ENCODE measurements at places on chromosomes 5 and 9.

- no peak for DNase-seq
Measured at GRCh38 chr5:167708449-167708848, 583.0 kb upstream of the WWC1 start.

DNA sequence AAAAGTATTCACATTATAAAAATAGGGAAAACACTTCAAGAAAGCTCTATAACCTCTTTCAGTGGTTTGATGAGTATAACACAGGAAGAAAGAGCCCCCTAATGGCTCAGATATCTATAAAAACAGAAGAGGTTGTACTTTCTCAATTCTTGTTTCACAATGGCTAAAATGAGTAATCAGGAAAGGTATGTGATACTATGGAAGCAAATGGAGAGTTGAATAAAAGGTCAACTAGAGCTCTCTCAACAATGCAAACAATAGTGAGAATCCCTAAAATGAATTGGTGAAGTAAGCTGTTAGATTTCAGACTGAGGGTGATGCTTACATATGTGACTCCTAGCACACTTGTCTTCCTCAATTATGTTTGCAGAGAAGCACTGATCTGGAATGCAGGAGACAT is 584.6 kb upstream of the CDH18 start:
- peak; percentile 87 for DNase-seq

GRCh38 chr9:124273427-124274160 is 15.8 kb downstream of the NEK6 start:
- no peak for DNase-seq

- DNase-seq, result no peak
Measured at GRCh38 chr5:178996156-178996555, 1.0 kb upstream of the GRM6 start.

DNA sequence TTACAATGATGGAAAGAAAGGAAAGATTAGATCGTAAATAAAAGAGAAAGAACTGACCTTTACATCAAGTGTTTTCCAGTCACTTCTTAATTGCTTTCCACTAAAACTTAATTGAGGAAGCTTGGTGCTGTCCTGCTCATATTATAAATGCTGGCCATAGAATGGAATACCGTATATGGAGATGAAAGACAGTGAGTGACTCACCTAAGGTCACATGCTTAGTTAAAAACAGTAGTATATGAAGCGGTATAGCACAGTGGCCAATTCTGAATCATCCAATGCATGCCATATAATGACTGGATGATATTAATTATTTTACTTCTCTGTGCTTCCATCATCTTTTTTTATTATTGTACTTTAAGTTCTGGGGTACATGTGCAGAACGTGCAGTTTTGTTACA is 482.4 kb upstream of the SGCD start:
- peak; percentile 24 for DNase-seq

DNA sequence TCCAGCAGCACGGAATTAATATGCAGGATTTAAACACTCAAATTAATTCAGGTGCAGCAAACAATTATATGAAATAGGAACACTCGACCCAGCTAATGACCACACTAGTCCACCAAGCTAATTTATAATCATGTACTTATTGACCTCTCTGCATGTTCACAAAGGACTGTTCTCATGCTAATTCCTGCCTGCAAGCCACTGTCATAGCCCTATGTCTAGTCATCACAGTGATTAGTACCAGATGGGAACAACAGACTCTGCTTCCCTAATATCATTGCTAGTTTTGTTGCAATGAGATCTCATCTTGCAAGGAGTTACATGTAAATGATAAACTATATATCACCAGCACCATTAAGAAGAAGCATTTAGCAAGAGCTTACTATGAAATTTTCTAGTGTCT is 553.0 kb upstream of the GRAMD2B start:
- DNase-seq, result peak; percentile 80

DNA sequence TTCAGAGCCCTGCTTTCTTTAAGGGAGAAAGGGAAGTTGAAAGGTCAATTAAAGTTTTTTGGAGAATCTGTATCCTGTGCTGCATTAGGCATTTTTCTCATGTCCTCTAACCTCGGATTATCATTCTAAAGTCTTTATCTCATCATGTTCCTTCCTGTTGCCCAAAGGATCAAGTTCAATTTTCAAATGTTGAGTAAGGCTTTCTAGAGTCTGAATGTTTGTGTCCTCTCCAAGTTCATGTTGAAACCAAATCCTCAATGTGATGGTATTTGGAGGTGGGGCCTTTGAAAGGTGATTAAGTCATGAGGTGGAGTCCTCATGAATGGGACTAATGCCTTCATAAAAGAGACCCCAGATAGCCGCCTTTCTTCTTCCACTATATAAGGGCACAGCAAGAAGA is 20.2 kb upstream of the TNC start:
- no peak for DNase-seq

- no peak for DNase-seq
Measured at GRCh38 chr9:1855726-1856125, 159.4 kb upstream of the SMARCA2 start.

DNA sequence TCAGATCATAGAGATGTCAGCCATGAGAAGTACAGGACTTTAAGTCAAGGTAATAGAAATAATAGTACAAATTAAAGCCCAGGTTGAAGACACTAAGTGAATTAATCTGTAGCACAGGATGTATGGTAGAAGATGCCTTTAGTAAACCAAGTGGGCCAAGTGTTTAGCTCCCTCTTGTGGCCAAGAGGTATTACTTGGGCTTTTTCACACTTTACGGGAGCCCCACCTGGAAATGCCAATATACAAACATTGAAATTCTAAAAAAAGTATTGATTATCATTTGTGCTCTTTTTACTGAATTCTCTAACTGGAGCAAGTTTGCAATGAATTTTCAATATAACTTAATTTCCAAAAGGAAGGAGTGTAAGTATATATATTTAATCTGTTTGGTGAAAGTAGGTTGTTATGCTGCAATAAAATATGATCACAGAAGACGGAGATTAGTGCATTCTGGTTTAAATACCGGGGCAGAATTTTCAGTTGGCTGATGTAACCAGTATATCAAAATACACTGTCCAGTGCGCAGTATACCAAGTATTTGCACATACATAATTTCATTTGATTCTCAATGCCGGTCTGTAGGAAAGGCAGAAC is 84.7 kb downstream of the PARP8 start:
- peak; percentile 52 for DNase-seq

DNA sequence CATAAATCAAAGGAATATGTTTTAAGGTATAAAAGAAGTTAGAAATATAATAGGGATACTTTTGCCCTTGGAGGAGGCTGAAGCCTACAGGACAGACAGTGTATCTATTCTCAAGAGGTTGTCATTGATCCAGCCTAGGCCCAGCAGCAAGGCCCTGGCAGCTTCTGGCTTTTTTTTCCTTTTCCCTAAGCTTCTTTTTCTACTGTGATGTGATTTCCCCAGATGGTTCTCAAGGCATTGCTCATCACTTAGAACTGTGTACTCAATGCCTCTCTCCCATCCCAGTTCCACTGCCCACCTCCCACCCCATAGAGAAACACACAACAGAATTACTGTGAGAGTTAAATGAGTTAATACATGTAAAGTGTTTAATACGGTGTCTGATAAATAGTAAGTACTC is 88.6 kb downstream of the SLC44A1 start:
- peak; percentile 24 for DNase-seq

DNA sequence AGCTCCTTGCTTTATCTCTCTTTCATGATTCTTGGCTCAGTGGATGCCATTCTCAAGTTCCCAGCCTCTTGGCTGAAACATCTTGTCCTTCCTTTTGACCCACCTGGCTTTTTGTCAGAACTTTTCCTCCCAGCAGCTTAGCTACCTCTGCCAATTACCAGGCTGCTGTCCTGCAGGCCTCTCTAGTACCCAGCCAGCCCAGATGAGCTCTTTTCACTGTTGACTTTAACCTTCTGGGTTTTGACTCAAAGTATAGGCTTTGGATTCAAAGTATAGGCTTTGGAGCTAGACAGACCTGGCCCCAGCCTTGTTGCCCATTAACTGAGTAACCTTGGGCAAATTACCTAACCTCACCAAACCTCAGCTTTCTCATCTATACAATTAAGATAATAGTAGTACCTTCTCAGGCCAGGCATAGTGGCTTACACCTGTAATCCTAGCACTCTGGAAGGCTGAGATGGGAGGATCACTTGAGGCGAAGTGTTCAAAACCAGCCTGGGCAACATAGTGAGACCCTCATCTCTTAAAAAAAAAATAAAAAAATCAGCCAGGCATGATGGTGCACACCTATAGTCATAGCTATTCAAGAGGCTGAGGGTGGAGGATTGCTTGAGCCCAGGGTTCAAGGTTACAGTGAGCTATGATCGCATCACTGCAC is 6.6 kb upstream of the TMEFF1 start:
- DNase-seq, result no peak

DNA sequence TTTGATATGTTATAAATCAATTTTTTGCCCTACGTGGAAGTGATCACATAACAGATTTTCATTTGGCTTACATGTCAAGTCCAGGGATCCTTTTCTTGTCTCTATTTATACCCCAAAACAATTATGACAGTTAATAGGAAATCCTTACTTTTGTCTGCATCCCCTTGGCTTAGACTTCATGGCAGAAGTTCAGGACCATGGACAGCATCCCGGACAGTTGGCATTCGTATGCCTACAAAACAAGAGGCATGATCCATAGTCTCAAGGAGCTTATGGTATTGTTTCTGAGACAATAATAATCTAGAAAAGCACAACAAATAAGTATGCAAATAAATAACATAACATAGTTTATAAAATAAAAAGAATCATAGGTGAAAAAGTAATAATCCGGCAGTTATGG is 214.3 kb upstream of the GRIA1 start:
- peak; percentile 40 for DNase-seq

Measured in fibroblast of upper back skin (primary cell).